ENCODE measurements at places on chromosomes 6 and 20. TPM values are rescaled to one million over a fixed set of nuclear protein-coding genes. Genes with fewer than 3 reads are reported as not detected.

The EPPIN gene
- total RNA-seq, result not detected

The SCRT2 gene
- not detected for total RNA-seq

The ZNF292 gene
- total RNA-seq, result 21.6 TPM

The SLC9A8 gene
- total RNA-seq, result 12.0 TPM

The BPI gene
- not detected for total RNA-seq

The TBXT gene
- not detected for total RNA-seq

The PBOV1 gene
- not detected for total RNA-seq

The SLC17A9 gene
- total RNA-seq, result 0.76 TPM

The IDH3B gene
- 60.7 TPM for total RNA-seq

The NRN1 gene
- total RNA-seq, result 1.6 TPM

The SULF2 gene
- 26.4 TPM for total RNA-seq

DNA sequence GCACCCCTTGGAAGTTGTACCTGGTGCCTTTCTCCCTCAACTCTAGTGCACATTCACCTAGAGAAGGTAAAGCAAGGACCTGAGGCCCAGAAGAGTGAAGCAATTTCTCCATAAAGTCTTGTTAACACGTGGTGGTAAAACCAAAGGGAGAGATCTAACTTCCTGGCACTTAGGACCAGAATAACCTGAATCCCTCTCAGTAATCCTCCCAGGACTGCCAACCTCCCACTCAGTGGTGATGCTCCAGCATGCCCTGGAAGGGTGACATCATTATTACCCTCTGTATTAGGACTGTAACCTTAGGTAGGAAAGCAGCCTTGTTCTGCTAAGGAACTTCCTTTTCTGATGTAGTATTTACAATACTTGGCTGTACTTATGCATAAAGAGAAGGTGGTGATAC is 330.6 kb upstream of the MARCKS start:
- ATAC-seq, result peak; percentile 100

DNA sequence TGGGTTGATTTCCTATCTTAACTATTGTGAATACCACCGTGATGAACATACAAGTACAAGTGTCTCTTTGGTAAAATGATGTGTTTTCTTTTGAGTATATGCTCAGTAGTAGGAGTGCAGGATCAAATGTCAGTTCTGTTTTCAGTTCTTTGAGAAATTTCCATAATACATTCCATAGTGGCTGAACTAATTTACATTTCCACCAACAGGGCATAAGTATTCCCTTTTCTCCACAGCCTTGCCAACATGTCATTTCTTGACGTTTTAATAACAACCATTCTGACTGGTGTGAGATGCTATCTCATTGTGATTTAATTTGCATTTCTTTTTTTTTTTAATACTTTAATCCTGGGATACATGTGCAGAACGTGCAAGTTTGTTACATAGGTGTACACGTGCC is 268.8 kb downstream of the CENPW start:
- no peak for ATAC-seq

DNA sequence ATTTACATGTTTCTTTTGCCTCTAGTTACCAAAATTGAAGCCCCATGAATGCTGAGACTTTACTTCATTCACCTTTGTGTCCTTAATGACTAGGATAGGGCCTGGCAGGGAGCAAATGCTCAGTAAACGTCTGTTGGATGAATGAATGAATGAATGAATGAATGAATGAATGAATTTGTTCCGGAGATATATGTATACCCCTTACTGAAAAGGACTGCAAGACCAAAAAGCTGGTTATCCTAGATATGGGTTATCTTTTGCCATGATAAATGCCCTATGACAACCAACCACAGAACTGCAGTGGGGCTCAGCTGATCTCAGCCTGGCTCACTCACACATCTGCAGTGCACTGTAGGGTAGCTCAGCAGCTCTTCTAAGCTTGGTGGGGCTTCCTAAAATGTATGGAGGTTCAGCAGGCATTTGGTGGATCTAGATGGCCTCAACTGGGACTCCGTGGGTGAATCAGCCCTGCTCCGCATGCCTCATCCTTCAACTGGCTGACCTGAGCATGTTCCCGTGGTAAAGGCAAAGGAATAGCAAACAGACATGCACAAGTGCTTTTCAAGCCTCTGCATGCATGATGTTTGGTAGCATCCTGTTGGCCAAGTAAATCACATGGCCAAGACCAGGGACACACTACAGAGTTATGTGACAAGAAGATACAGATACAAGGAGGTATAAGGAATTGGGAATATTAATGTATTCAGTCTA is 378.7 kb upstream of the SOX4 start:
- ATAC-seq, result no peak

DNA sequence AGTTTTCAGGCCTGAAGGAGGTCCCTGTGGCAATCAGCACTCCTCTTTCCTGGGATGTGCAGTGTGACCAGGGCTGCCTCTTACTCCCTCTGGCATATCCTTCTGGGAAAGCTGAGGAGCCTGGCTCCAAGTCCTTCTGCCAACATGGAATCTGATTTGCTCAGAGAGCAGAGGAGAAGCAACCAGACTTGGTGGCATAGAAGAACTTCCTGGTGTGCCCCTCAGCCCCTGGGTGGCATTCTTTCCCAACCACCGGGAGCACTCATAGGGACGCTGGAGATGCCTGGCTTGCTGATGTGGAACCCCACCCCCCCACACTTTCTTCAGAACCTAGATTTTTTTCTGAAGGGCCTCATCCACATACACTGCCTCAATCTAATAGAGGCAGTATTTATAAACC is 107.6 kb upstream of the TRAF3IP2 start:
- no peak for ATAC-seq

- ATAC-seq, result no peak
These were observed 223.8 kb upstream of the RNF217 start for GRCh38 chr6:124738482-124738881.

DNA sequence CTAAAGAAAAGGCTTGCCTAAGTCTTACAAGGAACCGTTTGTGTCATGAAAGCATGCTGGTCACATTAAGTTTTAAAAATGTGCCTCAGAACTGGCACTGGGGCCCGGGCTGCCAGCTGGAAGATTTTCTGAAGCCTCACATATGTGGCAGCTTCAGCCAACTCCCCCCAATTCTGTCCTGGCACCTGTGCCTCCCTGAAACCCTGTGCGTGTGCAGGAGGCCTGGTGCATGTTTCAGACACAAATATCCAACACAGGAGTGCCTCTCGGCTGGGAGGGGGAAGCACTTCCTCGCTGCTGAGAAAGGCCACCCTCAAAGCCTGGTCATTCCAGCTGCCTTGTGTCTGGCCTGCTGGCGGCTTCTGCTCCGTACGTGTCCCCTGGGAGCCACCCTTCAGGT is 188.5 kb upstream of the SNX9 start:
- ATAC-seq, result no peak

DNA sequence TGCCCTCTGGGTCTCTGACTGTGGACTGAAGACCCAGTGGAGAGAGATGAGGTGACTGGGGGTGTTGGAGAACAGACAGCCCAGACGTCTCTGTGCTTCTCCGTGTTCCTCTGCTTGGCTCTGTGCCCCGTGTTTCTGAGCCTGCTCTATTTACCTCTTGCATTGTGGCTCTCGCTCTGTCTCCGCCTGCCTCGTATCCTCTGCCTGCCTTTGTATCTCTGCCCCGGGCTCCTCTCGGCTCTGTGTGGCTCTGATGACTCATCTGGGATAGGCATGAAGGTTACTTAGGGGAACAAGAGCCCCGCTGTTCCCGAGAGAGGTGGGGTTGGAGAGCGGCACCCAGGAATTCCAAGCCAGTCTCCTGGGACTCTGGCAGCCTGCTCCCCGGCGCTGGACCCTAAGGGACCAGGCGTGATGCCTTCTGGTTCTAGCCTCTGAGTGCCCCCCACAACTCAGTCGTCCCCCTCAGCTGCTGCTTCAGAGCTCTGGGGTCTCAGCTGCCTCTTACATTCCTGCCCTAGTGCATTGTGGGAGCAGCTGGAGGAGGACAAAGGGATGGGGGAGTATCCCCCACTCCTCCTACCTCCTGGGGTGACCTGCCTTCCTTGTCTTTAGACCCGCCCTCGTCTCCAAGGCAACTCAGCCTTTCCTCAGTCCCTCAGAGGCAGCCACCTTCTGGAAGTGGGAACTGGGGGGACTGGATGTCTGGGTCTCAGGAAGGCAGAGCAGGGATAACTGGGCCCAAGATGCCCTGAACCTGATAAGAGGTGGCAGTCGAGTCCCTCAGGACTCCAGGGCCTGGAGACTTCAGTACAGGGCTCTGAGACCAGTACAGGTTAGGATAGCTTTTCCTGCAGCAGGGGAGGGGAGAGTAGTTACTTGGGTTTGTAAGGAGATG is 1.9 kb downstream of the DDR1 start:
- ATAC-seq, result peak; percentile 64

GRCh38 chr6:34610819-34611477 is 54.8 kb upstream of the SPDEF start:
- ATAC-seq, result peak; percentile 57

- no peak for ATAC-seq
These were observed 686.0 kb upstream of the MMS22L start for GRCh38 chr6:97969065-97969464.

GRCh38 chr6:46199387-46199786 is 28.6 kb upstream of the ENPP5 start:
- ATAC-seq, result no peak

- ATAC-seq, result no peak
These were observed 136.3 kb downstream of the ZMYND8 start for GRCh38 chr20:47220161-47220582.

DNA sequence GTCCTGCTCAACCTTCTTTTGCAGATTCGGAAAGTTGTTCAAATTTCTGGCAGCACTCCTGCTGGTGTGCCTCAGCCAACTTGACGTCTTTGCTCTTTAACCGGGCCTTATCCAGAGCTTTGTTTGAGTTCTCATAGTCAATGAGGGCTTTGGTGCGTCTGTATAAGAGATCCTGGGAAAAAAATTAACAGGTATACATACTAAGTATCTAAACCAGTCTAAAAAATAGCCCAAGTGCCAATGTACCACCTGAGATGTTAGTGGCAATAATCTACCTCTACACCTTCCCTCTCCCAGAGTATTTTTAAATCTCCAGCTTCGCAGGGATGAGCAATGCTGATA is 21.1 kb downstream of the SNX5 start:
- ATAC-seq, result no peak

DNA sequence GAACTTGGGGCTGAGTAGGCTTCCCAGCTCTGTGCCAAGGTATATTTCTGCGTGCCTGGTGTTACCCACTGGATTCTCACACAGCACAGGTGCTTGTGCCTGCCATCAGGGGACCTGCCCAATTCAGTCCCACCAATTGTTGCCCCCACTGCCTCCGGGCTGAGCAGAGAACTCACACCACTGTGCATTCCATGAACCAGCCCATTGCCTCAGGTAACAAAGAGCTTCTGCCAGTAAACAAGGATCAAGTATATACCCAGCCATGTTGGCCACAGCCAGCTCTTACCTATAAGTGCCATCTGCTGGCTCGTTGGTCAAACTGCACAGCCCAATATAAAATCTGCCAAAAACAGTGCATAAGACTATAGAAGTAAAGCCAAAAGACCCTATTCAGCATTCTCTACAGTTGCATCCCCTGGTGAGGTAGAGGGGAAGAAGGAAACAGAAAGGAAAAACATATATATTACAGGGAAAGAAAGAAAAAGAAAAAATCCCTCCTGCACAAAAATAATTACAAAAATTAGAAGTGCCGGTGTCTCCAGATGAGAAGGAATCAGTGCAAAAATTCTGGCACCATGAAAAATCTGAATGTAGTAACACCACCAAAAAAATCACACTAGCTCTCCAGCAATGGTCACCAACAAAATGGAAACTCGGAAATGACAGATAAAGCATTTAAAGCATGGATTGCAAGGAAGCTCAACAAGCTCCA is 241.4 kb downstream of the IBTK start:
- ATAC-seq, result peak; percentile 67

GRCh38 chr20:2006452-2007361 is 12.8 kb upstream of the PDYN start:
- ATAC-seq, result peak; percentile 44

GRCh38 chr6:53119772-53120409 is 28.8 kb downstream of the GCM1 start:
- peak; percentile 28 for ATAC-seq

- no peak for ATAC-seq
These were observed 128.7 kb downstream of the EYA4 start for GRCh38 chr6:133369773-133370272.

- ATAC-seq, result peak; percentile 57
These were observed 153.9 kb downstream of the CDK19 start for GRCh38 chr6:110661414-110661813.

DNA sequence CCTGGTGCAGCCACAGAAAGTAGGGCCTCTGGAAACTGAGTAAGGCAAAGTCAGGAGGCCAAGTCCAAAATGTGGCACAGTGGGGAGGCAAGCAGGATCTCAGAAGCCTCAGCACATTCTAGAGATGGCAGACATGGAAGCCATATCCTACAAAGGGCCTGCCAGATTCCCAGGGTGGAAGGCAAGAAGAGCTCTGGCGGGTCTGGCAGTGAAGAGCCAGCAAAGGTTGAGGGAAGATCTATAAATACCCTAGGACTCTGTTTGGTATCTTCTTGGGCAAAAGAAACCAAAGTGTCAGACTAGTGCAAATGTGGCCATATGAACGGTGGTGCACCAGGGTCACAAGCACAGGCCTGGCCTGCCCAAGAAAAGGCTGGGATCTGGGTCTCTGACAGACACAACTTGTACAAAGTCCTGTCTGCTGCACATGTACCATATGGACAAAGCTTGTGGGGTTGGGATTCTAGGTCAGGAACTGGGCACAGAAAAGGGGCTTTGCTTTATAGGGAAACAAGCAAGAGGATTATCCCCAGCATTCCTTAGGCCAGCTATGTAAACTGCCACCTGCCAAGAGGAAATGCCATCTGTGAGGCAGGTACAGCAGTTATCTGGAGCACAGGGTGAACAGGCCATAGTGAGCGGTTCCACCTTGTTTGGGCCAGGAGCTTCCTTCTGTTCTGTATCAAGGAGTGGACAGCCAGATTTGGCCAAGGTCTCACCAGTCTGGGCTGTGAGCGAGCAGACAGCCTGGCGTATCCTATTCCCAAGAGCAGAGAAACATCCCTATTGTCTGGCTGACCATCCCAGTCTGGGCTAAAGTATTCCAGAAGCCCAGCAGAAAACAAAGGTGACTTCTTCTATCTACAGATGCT is 36.3 kb upstream of the SLC4A11 start:
- no peak for ATAC-seq

DNA sequence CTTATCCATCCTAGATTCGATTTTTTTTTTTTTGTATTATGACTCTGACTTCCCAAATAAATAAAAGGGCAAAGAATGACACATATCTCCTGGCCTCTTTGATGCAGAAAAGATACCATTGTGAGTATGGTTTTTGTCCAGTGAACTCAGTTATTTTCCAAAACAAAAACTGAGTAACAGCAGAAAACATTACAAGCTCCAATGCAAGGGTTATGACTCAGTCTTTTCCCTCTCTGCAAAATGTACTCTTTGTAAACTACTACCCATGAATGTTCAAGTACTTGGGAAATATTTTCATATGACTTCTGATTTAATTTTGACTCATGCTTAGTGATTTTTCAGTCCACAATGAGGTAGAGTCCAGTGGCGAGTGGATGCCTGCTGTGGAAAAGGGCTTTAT is 355.3 kb downstream of the RNF144B start:
- no peak for ATAC-seq

- peak; percentile 10 for ATAC-seq
These were observed 1.4 kb upstream of the AAR2 start for GRCh38 chr20:36234771-36235320.

DNA sequence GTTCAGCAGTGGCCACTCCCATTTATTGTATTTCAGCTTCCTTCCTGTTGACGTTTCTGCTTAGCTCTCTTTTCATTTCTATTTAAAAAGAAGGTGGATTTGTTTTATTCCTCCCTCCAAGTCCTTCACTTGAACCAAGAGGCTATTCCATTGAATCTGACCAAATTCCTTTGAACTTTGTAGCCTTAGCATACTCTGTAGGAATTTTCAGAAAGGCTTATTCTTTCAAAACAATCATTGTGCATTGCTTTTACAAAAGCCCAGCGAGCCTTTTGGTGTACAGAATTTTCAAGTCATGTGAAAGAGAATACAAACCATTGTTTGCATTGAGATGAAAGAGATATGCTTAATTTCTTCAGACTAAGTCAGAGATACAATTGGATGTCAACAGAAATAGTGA is 151.0 kb upstream of the INSM1 start:
- no peak for ATAC-seq
